Amygdala (tissue), 56 donors: ENCODE measurements at places on chromosomes 5 and 9.

GRCh38 chr9:27340285-27340674 lies 43.3 kb upstream of the EQTN start:
- DNase-seq = no peak

GRCh38 chr5:16721151-16722096 lies 104.6 kb upstream of the RETREG1 start:
- no peak for DNase-seq

DNA sequence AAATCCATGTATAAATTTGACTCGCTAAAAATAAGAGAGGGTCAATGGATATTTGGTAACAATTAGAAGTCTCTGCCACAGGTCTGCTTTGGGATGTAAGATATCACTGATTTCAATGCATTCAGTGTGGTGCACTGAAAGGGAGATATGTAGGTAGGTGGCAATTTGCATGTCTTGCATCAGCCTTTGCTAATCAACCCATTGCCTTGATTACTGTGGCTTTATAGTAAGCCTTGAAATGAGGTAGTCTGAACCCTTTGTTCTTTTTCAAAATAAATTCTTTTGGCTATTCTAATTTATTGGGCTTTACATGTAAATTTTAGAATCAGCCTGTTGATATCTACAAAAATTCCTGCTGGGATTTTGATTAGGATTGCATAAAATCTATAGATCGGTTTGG lies 15.8 kb upstream of the TBCA start:
- DNase-seq = no peak

DNA sequence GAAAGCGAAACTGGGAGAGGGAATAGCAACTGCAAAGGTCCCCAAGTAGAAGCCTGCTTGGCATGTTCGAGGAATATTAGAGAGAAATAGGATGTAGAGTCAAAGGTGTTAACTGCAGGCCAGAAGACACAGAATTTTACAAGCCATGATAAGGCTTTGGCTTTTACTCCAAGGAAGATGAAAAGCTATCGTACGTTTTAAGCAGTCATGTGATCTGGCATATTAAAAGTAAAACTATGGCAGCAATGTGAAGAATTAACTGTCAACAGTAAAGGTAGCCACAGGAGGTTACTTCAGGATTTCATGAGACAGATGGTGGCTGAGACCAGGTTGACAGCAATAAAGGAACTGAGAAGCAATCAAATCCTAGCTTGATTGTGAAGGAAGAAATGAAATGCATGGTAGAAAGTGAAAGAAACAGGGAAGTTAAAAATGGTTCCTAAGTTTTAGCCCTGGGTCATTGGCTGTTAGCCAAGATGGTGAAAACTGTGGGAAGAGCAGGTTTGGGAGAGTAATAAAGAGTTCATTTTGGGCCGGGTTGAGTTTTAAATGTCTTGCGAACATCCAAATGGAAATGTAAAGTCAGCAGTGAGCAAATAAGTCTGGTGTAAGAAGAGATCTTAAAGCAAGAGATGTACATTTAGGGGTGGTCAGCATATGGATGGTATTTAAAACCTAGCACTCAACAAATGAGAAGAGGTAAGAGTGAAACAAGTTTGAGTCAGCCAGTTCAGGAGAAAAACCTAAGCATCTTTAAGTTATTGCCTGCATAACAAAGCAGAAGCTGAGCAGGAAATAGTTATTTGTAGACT lies 20.3 kb upstream of the TTC33 start:
- no peak for DNase-seq

GRCh38 chr9:33721674-33722358 lies 73.5 kb upstream of the PRSS3 start:
- DNase-seq = peak; percentile 53

- no peak for DNase-seq
Measured at GRCh38 chr5:57572461-57572860, 89.8 kb upstream of the ACTBL2 start.

- no peak for DNase-seq
Measured at GRCh38 chr5:145818604-145819003, 16.5 kb downstream of the PRELID2 start.

- DNase-seq = no peak
Measured at GRCh38 chr5:54862036-54862435, 123.4 kb downstream of the ESM1 start.

DNA sequence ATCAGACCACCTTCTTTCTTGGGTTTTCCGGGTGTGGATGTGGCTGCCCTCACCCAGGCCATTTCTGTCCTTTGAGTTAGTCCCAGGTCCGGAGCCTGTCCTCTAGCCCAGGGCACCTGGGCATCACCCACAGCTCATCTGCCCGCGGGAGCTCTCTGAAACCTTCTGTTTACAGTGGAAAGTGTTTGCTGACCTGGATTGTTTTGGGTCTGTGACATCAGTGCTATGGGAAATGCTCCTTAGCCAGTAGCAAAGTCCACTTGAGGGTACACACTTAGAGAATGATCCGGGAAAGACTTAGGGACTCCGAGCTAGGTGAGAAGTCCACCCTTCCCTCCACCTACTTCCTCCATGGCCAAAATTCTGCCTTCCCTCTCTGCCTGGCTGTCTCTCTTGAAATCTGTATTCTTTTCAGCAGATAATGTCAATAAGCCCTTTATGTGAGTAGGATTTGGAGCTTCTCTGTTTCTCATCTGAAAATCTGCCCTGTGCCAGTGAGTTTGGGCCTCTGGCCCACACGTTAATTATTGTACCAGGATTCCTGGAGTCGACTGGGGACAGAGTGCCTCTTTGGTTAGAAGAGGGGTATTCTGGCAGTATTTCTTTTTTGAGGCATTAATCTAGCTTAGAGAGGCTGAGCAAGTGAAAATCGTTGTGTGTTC lies 19.9 kb downstream of the ABLIM3 start:
- peak; percentile 20 for DNase-seq

GRCh38 chr5:176765687-176766086 lies 44.7 kb upstream of the UNC5A start:
- no peak for DNase-seq

GRCh38 chr5:112583166-112583565 lies 154.5 kb upstream of the APC start:
- DNase-seq = no peak

GRCh38 chr5:107217721-107218130 lies 453.0 kb downstream of the EFNA5 start:
- no peak for DNase-seq

GRCh38 chr5:8826508-8826907 lies 719.4 kb downstream of the SEMA5A start:
- no peak for DNase-seq

GRCh38 chr5:143606043-143606752 lies 202.7 kb upstream of the NR3C1 start:
- DNase-seq = no peak

GRCh38 chr5:87526131-87526530 lies 113.4 kb upstream of the CCNH start:
- DNase-seq = no peak

GRCh38 chr5:116462500-116462899 lies 112.1 kb downstream of the SEMA6A start:
- DNase-seq = no peak

DNA sequence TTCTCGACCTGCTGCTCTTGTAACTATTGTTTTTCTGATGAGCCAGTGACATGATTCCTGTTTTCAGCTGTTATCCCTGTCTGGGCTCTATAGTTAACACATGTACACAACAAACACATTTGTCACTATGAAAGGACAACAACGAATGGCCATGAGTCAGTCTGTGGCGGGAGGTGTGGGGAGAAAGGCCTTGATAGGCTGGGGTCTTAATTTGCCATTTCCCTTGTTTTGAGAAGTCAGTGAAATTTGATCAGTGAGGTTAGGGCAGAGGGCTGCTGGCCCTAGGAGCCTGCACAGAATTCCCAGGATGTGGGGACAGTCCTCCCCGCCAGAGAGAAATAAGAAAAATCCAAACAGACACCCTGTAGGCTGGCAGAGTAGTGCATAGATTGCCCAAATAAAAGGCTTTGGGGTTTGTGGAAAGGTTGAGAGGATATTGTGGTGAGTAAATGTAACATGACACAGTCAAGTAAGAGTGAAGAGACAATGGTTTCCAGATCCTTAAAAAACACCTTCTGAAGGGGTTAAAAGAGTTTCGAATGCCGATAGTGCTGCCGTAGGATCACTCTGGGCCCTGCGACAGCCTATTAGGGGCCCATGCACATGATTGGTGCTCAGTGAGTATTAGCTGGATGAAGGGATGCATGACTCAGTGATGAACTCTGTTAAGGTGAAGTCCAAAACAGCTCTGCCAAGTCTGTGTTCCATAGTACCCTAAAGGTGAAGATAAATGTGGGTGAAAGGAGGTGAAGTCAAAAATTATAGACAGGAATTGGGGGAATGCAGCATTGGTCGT lies 110.9 kb upstream of the PRRC1 start:
- DNase-seq = no peak

DNA sequence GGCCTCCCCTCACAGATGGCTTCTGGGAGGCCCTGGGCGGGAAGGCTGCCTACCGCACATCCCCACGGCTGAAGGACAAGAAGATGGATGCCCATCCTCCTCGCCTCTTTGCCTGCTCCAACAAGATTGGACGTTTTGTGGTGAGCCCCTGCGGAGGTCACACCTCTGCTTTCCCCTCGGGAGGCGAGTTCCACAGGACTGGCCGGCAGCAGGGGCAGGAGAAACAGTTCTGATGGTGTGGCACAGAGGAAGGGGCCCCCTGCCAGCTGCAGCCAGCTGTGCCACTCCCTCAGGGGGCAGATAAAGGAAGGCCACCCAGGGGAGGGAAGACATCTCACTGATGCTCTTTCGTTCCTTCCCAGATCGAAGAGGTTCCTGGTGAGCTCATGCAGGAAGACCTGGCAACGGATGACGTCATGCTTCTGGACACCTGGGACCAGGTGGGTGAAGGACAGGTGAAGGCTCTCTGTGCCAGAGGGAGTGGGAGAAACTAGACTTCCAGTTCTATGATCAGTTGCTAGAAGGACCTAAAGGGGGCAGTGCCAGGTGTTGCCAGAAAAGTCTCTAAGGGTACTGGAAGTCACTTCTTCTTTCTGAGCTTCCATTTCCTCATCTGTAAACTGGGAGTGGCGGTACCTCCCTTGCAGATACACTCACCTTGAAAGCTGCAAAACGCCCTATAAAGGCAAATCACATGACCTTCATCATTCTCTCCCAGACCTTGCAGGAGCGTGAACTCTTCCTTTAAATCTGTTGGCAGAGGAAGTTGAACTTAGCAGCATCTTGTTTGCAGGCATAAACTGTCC lies 41.0 kb downstream of the STOM start:
- no peak for DNase-seq

- no peak for DNase-seq
Measured at GRCh38 chr5:142819292-142819691, 49.1 kb downstream of the ARHGAP26 start.

- no peak for DNase-seq
Measured at GRCh38 chr5:102649731-102650130, 105.4 kb upstream of the PAM start.

DNA sequence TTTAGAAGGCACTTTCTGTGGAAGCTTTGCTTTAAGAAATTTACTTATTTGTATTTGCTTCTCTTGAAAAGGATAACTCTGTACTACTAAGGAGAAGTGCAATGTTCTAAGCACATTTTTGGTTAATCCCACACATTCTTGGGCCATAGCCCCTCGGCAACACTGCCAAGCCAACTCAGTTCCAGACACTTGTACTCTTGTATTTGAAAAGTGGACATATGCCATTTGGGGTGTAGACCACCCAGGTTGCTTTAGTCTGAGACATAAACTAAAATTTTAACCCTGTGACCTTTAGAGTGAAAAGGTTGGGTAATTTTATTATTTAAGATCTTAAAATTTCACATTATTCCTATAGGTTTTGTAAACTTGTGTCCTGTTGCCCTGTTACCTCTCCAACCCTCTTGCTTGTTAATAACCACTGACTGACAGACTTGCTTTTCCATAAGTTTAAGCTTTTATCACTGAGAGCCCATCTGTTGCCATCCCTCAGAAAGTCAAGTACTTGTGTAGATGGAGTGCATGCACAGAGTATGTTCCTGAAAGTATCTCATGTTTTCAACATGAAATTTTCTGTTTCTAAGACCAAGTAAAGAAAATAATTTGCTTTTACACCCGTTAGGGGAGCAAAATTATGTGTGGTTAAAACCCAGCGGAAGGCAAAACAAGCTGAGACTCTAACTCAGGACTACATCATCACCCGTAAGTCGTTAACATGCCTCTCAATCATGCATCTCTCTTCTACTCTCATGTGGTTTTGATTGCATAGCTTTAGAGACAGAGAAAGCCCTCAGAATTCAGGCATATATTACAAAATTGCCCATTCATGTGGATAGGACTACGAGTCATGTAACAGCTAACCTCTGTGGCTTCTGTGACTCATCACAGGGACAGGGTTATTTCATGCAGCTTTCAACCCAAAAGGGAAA lies 117.3 kb downstream of the GDNF start:
- DNase-seq = no peak

GRCh38 chr9:125495172-125496119 lies 211.6 kb downstream of the MAPKAP1 start:
- DNase-seq = no peak

- DNase-seq = no peak
Measured at GRCh38 chr9:77486968-77487367, 161.2 kb downstream of the GNA14 start.

- DNase-seq = no peak
Measured at GRCh38 chr5:94830520-94830919, 212.1 kb downstream of the SLF1 start.

DNA sequence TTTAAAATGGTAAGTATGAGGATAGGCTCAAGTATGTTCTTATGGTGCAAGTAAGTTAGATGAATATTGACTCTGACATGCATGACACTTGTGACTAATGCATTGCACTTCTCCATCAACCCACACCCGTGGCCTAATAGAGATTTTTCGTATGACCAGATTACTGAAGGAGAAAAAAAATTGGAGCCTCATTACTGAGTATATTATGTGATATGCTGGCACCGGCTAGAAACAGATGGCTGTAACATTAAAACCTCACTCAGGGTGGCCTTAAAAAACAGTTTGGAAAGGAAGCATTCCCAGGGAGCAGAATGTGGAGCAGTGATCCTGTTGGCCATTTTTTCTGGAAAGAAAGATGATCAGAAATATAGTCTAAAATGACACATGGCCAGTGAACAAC lies 766.4 kb downstream of the PRELID2 start:
- no peak for DNase-seq

DNA sequence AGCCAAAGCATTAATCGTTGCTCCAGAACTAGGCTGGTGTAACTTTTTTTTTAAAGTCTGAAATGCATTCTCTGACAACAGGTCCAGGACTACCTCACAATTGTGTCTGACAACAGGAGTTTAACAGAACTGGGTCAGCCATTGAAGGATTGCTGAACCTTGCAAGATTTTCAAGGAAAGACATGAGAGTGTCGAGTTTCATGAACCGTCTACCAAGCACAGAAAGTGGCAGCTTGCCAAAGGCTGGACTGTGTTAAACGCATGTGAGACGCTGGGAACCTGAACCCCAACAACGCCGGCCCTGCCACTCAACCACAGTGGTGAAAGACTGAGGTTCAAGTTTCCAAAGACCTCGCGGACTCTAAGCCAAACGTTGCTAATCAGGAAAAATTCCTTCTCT lies 79.1 kb downstream of the LHFPL2 start:
- peak; percentile 36 for DNase-seq
